ENCODE measurements at places on chromosomes 3 and 15.

DNA sequence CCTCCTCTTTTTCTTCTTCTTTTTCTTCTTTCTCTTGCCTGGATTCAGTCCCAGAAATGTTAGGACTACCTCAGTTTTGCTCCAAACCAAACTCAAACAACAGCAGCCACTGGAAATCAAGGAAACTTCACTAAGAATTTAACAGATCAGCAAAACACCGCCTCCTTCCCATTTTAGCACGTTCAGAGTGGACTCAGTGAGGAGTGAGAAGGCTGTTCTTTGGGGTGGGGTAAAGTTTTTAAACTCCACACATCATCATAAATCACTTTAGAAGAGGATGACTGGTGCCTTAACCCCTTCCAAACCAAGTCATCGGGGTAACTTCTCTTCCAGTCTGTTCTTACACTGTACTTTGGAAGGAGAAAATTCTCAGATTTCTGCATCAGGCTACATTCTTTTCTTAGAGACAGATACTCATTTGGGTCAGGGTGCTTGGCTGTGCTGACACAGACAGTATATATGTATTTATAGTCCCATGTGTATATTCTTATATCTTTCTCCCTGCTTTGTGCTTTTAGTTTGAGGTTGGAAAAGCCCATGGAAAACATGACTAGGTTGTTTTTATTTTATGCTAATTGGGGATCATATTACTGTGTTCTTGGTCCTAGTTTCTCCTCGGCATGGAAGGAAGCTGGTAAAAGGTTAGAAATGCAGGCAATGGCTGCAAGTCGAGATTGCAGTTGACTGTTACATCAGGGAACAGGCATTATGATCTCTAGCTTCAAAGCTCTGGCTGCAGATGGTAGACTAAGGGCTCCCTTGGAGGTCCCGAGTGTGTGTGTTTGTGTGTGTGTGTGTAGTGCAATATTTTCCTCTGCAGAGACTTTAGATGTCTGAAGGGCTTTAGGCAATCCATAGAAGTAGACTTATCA, at the start of gene CCDC80:
CCDC80 (minus strand) TSS at position 214 of the 872 bp plus-strand sequence. CDS start 1,238 bp downstream, outside the sequence.
- peak; percentile 97 for DNase-seq

DNA sequence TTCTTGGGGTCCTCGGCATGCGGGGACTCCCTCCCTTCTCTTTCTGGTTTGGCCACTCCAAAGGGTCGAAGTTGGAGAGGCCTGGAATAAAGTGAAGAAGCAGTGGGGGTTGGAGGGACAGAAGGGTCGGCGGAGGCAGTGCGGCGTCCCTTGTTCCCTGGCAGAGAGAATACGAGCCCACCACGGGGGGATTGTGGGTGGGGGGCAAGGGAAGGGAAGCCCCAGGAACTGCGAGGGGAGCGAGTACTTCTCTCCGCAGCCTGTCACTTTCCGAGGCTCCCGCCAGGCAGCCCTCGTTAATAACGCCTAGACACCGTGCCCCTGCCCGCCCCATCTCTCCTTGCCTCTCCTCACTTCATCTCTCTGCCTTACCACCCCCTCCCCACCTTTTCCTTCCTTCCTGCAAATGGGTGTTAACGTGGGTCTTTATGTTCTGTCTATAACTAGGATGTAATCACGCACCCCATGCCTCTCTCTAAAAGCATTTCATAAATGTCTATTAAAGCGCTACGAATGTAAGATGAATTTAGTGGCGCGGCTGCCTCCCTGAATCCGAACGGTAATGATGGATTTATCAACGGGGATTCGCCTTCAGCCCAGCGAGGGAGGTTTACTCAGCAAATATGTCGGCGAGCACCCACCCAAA, 13.7 kb downstream of the NR2F2 start:
- no peak for DNase-seq

GRCh38 chr15:77126529-77127326, 55.8 kb upstream of the TSPAN3 start:
- DNase-seq = no peak

GRCh38 chr3:115828401-115828800, 205.1 kb downstream of the GAP43 start:
- DNase-seq = no peak

- DNase-seq = no peak
Measured at GRCh38 chr3:48143567-48143966, 44.6 kb downstream of the CDC25A start.

GRCh38 chr3:149021830-149022229, 30.5 kb downstream of the GYG1 start:
- no peak for DNase-seq

- DNase-seq = peak; percentile 61
Measured at GRCh38 chr3:52649461-52650210, 36.1 kb downstream of the PBRM1 start.

GRCh38 chr15:33888176-33888575, 80.1 kb upstream of the CHRM5 start:
- DNase-seq = no peak

DNA sequence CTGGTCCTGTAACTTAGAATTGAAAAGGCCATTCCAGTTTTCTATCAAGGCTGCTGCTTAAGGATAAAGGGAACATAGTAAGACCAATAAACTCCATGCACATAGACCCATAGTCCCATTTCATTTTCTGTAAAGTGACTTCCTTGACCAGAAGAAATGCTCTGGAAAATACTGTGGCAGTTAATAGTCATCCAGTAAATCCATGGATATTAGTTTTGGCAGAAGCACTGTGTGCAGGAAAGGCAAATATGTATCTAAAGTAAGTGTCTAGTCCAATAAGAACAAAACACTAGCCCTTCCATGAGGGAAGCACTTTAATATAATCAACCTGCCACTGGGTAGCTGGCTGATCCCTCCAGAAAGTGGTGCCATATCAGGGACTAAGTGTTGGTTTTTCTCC, 19.3 kb upstream of the MKRN3 start:
- DNase-seq = no peak

DNA sequence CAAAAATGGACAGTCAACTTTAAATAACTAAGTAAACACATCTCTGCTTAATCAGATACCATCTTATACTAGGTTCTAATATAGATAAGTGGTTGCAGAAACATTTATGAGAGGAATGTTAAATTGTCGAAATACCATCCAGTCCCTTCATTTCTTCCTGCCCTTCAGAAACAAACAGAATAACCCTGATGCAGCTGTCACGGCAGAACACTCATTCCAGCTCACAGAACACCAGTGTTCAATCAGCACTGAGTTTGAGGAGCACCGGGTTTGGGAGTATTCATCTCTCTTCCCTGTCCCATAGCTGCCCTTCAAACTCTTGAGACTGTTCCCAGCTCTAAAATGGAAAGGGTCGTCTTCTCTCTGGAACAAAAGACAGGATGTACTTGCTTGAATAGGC, 61.1 kb upstream of the TSEN2 start:
- DNase-seq = no peak

DNA sequence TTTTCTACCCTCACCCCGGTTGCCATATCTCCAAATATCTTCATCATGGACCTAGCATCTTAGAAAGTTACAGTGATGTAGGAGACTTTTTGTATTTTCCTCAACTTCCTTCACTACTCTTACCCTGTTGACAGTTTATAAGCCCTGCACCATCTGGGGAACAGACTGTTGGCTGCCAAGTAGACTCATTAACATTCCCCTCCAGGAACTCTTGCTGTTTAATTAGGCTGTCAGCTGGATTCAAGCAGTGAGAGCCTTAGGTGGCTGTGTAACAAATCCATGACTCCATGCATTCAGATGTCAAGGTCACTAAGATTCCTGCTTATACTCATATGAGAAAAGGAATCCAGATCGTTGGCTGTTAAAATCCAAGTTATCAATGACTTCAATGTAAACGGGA, 198.3 kb downstream of the NAALADL2 start:
- DNase-seq = no peak

DNA sequence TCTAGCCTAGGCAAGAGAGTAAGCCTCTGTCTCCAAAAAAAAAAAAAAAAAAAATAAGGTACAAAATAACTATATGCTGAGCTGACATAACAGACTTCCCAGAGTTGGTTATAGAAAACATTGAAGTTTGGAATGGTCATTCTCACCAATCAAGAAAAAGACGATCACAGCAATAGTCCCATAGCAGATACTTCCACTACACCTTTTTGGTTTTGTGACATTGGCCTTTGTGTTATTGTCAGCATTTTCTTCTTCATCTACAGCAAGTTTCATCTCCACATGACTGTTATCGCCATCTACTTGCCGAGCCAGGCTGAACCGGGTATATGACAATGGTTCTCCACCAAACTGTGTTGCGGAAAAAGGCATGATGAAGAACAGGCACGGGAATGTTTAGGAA, 6.9 kb downstream of the TFRC start:
- no peak for DNase-seq

DNA sequence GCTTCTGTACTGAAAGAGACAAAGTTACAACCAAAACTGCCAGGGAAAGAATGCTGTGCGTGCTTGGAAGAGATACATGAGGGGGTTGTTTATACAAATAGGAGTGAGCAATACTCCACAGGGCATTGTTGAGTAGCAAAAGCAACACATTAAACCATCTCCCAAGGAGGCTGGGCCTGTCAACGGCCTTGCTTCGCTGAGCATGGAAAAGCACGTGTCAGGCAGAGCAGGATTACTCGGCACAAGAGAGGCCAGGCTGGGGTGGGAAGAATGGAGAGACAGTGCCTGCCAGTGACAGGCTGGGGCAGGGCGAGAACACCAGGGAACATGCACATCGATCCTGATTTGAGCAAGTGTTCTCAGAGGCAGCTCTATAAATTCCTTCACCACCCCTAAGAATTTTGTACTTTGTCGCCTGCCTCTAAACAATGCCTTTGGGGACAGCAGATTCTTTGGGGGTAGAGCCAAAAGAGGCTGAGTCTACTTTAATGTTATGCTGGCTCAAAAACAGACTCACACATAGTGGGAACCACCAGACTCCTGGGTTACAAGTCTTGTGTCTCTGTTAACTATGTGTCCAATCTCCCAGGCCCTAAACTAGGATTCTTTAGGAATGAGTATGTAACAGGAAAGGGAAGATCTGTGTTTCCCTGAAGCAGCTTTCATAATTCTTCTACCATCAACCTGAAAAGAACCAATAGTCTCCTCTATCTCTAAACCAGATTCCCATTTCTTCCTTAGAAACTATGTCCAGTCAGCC, 67.2 kb downstream of the LIPC start:
- DNase-seq = peak; percentile 66

DNA sequence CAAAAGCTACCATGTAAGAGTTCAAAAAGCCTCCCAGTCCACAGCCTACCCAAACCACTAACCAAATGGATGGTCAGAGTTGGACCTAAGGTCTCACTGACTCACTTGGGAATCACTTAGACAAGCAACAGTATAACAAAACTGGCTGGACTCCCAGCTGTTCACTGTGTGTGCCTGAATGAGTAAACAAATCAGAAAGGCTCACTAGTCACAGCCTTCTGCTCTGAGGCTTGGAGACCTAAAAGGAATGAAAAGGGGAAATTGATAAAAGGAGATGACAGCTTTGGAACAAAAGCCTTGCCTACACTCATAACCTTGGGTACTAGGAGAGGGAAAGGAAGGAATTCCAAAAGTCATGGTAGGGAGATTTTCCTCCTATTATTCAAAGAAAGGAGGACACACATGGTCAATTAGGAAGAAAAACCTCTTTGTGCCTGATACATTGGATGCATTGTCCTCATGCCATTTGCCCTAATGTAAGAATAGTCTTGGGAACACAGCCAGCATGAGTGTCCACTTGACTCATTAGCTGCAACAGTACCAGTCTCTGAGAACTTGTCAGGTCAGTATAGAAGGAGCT, 92.3 kb downstream of the FRMD5 start:
- DNase-seq = peak; percentile 99

DNA sequence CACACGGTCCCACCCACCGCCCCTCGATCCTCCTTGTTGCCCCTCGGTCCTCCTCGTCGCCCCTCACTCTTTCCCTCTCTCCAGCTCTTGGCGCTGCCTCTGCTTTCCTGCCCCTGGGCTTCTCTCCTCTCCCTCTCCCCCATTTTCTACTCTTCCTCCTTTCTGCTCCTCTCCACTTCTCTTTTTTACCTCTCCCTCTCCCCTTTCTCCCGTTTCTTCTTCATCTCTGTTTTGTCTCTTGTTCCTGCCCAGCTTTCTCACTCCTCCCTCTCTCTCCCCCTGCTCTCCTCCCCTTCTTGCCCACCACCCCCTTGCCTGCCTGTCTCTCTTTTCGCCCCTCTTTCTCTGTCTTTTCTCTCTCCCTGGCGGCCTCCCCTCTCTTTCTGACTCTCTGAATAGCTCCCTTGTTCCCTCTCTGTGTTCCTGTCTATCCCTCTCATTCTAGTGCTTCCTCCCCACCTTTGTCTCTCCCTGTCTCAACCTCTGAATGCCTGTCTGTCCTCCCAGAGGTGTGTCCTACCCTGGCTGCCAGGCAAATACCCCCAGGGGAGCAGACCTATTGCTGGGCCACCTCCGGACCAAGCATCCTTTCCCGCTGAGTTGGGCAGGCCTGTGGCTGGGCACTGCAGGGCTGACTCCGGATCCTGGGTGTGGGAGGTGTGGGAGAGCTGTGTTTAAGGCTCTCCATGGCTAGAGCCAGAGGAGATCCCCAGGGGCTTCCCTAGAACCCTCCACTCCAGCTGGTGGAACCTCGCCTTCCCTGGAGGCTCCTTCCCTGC, 41.0 kb downstream of the EPHB3 start:
- no peak for DNase-seq

GRCh38 chr3:194730365-194730764, 44.7 kb downstream of the FAM43A start:
- no peak for DNase-seq

- no peak for DNase-seq
Measured at GRCh38 chr15:68031404-68031803, 22.7 kb upstream of the PIAS1 start.

- DNase-seq = no peak
Measured at GRCh38 chr3:28087591-28087990, 153.8 kb upstream of the CMC1 start.

DNA sequence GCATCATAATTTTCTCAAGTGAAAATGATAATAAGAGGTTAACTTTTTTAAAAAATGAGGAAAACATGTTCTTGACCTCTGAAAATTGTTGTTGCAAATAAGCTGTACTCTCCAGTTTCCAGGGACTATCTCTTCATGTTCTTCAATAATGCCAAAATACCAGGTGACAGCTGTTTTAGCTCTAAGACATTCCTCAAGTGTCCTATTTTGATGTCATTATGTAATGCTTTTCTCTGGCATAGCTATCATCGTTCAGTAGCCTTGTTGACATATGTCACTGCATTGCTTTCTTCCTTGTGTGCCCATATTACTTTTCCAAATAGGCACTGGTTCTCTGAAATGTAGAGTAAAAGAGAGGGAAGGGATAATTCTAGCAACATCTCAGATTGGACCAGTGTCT, 5.7 kb upstream of the FILIP1L start:
- no peak for DNase-seq

DNA sequence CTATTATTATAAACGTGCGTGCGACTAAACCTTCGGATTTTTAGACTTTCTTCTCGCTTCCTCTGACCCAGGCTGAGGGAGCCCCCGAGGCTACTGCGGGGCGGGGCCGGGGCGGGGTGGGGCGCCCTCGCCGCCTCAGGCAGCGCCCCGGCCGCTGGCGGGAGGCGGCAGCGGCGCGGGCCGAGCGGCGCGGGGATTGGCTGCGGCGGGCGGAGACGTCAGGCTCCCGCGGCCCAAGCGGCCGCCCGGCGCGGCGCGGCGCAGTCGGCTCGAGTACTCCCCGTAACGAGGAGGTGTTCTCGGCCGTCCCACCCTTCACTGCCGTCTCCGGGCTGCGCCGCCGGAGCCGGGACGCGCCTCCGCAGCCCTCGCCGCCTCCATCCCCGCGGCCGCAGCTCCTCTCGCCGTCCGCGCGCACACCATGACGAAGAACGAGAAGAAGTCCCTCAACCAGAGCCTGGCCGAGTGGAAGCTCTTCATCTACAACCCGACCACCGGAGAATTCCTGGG, at the start of gene ATP1B3:
ATP1B3 (plus strand) TSS at position 263 of the 510 bp plus-strand sequence; CDS start at position 422, 159 bp downstream.
- peak; percentile 74 for DNase-seq

GRCh38 chr3:30495172-30496065, 111.0 kb upstream of the TGFBR2 start:
- no peak for DNase-seq

Data from fibroblast of the aortic adventitia (primary cell).